NCI-H524 (cell line): ENCODE measurements at places on chromosomes 11 and 22.
A peak's percentile ranks its signal among the peaks of the same experiment; 100 is the strongest.

GRCh38 chr11:67492801-67493547 lies 10.1 kb downstream of the AIP start:
- DNase-seq: no peak

- DNase-seq: no peak
Measured at GRCh38 chr11:294780-295179, 4.5 kb downstream of the IFITM5 start.

DNA sequence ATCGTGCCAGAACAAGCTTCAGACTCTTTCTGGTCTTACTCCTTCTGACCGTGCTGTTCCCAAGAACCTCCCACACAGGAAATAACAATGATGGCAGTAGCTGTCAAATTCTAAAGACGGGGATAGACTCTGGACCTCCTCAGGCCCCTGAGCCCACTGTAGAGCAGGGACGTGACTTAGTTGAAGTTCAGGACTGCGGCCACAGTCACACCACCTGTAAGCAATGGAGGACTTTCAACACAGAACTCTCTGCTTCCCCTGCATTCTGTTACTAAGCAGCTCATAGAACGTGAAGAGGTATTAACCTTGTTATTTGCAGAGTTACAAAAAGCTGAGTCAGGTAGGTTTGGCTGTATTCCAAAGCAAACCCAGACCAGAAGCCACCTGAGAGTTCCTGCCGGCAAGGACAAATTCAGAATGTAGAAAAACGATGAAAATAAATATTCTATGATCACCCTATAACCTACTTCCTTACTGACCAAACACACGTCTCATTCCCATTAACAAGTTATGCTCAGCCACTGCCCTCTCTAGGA lies 12.7 kb downstream of the TMEM45B start:
- DNase-seq: no peak

DNA sequence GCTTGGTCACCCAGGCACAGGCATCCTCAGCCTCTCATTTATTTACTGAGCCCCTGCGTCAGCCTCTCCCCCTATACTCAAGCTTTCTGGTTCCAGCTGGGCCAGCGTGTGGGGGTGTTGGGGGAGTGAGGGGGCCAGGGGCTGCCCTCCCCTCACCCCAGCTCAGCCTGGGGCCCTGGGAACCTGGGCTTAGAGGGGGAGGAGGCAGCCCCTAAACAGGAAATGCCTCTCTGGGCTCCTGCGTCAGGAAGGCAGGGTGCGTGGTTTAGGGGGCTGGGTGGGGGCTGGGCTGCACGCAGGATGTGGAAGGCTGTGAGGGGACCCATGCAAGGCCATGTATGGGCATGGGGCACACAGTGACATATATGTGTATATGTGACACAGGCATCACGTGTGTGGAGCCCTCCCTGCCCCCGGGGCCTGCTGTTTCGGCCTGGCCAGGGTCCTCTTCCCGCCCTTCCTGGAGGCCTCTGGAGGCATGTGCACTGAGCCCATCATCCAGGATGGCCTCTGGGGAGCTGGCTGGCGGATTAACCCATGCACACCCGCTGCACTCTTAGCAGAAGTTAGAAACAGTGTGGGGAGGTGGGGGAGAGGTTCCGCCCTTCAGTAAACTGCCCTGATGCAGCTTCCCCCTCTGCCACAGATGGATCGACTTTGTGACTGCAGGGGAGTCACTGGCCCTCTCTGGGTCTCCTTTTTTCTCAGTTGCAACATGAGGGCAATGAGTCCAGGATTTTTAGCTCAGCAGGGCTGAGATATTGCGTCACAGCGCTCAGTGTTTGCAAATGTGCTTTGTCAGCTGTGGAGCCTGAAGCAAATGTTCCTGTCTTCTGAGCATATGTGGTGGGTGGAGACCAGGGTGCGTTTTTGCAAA lies 1.1 kb upstream of the CD248 start:
- peak; percentile 32 for DNase-seq

GRCh38 chr11:131389582-131389981 lies 19.2 kb downstream of the NTM start:
- DNase-seq: peak; percentile 17

DNA sequence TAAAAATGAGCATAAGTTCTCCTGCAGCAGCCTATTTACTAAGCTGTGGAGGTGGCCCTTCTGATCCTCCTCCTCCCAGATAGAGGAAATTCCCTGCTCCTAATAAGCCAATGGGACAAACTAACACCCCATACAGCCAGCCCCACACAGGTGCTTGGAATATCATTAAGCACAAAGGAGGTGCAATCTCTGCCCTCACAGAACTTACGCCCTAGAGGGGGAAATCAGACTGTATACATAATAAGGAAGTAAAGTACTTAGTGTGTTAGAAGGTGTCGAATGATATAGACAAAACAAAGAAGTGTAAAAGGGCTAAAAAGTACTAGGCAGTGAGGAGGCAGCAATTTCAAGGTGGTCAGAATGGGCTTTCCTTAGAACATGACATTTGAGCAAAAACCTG lies 5.8 kb downstream of the MS4A12 start:
- DNase-seq: no peak
